LHCN-M2 (cell line): ENCODE measurements at places on chromosomes 12 and 14.

- DNase-seq, result no peak
Observed at GRCh38 chr14:55973285-55973800, 144.9 kb upstream of the PELI2 start.

DNA sequence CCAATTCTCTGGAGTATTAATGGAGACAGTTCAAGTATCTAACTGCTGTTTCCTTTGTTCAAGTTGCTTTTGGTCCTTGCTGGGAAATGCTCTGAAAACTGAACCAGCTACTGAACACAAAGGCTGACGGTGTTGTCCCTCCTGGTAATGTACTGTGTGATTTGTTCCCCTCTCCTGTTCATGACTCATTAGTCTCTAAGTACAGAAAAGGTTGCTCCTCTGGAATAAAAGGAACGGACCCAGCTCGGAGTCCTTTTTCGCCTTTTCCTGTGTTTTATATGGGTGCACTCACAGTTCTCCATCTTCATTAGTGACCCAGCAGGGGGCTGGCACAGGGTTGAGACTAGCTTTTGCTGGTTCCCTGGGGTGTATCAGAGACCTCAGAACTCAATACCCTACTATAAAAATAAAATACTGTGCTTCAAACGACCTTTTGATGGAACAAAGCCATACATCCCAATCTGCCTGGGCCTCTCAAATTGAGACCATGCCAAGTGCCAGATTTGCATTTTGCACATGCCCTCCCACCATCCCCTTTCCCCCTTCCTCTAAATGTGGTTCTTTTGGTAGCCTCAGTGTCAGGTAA lies 269.7 kb downstream of the RAD51B start:
- peak; percentile 90 for DNase-seq

DNA sequence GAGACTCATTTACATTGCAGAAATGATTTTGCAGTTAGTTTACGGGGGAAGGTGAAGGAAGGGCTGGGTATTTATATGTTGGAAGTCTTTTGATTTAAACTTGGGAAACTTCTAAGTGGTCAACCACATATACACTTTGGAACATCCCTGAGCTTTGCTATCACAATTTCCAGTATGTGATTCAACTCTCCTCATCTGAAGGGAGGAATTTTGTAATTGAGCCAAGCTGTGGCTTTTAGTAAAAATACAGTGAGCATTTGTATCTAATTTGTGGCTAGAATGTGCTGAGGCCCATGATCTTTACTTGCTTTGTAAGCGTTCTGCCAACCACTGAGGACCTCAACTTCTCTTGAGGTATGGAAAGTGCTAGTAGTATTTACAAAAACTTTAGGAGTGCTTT lies 235.0 kb upstream of the PDZRN4 start:
- DNase-seq, result no peak

- DNase-seq, result no peak
Observed at GRCh38 chr14:58966997-58967396, 221.5 kb upstream of the DAAM1 start.
